ENCODE measurements at places on chromosomes 2 and 18.

DNA sequence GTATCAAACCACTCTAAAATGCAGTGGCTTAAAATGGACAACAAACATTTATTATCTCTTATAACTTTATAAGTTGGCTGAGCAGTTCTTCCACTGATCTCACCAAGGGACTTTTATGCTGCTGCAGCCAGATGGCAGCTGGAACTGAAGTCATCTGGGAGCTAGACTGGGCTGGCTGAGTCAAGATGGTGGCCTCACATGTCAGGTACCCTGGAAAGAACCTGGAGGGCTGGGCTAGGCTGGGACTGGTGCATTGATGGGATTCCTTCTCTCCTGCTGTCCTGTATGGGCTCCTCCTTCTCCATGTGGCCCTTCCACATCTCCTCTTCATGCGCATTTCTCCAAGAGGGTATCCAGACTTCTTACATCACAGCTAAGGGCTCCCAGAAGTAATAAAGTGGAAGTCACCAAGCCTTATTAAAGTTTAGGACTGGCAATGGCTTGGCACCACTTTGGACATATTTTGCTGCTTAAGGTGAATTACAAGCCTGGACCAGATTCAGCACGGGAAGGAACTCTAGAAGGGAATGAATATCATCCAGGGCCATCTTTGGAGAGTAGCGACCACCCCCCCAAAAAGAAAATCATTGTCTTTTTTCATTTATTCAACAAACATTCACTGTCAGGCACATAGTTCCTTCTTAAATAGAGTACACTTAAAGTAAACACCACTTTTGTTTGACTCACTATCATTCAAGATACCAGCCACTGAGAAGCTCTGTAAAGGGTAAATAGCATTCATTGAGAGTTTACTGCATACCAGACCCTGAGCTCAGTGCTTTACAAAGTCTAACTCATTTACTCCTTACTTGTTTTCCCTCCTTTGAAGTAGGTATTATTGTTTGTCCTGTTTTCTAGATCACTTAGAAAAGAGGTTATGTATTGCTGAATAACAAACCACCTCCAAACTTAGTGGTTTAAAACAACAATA, 138.0 kb downstream of the ZFP36L2 start:
- DNase-seq, result no peak

DNA sequence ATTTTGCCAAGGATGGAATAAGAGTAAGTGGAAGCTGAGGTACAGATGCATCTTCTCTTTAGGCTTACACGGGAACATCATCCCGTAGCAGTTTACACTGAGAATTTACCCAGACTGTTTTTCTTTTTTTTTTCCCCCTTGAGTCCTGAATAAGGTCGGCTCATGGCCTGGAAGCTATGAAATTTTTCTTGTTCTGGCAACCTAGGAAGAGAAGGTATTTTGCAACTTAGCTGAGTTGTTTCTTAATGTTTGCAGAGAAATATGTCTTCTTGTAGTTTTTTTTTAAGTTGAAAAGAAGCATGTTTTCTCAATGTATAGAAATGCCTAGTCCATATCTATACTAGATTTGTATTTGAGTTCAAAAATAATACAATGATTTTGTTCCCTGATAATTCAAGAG, 712.5 kb downstream of the TDRD15 start:
- DNase-seq, result no peak

DNA sequence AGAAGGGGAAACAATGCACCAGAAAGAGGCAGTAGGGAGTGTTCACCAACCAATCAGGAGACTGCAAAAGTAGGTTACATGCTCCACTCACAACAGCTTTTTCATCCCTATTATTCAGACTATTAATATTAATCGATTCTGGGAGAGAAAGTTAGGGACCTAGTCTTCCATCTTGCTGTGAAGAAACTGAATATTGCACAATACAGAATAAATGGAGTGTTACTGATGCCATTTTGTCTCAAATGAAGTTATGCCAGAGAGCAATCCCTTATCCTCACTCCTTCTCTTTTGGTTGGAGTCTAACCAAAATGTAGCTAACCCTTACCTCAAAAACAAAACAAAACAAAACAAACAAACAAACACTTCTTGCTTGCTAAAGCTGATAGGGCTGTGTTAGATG, 1120.9 kb upstream of the GYPC start:
- no peak for DNase-seq

DNA sequence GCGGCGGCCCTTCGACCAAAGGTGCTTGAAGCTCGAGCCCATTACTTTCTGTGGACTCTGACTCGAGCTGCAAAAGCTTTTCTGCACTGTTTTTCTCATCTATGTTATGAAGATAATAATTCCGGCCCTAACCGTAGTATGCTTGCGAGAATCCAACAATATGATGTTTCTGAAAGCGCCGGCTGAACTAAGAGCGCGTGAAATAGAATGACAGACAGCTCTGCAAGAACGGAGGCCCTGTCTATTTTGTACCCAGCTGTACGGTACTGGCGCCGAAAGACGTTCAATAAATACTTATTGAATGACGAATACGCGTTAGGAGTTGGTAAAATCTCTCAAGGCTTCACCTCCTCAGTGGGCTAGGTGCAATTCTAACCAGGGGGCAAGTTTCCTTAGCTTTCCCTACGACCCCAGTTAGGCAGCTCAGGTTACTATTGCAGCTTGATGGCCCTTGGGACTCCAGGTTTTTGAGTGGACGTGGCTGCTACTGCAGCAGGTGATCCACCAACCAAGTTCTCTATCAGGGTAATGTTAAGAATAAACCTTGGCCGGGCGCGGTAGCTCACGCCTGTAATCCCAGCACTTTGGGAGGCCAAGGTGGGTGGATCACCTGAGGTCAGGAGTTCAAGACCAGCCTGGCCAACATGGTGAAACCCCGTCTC, 570 bp downstream of the SCRN3 start:
- DNase-seq, result peak; percentile 20

- no peak for DNase-seq
These were observed 2.7 kb downstream of the STK16 start for GRCh38 chr2:219247678-219248642.

DNA sequence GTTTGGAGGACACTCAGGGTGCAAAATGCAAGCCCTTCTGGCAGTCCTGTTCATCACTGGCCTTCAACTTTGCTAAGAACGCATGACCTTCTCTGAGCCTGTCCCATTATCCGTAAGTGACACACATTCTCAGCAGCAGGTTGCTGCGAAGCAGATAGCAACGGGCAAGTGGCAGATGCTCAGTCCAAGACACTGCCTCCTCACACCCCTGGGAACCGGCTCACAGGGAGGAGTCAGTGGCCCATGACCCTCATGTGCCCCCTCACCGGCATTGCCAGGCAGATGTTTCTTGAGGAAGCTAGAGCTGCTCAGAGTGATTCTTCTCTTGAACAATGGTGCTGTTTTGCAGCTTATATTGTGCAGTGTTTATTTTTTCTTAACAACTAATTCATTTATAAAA, 737.2 kb upstream of the HS6ST1 start:
- no peak for DNase-seq

DNA sequence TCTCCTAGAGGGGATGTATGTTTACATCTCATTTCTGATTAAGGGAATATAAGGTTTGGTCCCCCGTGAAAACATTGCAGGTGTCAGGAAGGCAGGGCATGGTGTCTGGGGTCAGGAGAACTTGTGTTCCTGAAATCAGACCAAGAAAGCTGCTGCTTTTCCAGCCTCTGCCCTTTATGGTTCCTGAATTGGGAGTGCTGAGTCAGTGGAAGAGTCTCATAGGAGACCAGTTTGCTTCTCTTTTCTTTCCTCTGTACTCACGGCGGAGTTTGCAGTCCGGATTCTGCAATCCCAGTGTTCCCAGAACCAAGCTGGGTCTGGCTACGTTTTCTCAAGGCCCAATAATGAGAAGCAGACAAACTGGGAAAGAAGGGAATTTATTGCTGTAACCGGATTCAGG, 5.1 kb upstream of the MARCO start:
- DNase-seq, result no peak

DNA sequence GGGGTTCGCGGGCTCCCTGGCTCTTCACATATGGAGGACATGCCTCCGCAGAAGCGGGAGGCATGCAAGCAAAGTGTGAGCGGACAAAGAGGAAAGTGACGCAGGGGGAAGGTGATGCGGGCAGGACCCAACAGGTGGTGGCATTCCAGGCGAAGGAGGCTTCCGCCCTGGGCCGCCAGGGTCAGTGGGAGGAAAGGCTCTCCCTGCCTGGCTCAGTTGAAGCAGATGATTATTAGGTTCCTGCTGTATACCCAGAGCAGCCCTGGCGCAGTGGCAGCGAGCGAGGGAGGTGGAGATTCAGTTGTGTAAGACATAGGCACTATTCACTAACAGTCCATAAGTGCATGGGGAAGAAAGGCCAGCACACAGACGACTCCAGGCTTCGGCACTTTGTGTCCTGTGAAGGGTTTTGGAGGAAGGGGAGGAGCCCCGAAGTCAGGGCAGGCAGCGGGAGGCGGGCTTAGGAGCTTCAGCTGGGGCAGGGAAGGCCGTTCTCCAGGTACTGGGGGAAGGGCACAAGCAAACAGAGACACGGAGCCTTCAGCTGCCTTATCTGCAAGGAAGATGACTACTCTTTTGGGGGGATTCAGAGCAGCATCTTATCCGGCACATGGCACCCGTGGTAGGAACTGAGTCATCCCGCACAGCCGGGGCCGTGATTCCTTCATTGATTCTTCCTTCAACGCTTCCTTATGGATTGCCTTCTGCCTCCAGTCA, 89.8 kb downstream of the TGOLN2 start:
- peak; percentile 79 for DNase-seq

DNA sequence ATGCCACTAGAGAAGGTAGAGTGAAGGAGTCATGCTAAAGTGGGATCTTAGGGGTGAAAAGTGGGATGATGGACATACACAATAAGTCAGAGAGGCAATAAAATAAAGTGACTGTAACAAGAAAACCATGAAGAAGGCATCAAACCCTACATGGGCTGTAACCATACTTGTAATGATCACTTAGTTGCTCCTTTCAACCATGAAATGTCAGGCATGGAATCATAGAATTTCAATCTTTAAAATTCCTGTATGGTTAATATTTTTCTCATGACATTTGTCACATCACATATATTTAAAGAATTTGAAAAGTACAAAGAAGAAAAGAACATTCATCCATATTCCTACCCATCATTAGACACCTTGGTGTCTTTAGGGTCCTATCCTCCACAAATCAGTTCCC, 20.9 kb upstream of the SETBP1 start:
- no peak for DNase-seq

- DNase-seq, result no peak
These were observed 48.0 kb downstream of the BCL2L11 start for GRCh38 chr2:111168528-111169239.
